Mesothelial cell of epicardium (in vitro differentiated cells): ENCODE measurements at places on chromosomes 13 and 19. TPM values are rescaled to one million over a fixed set of nuclear protein-coding genes. Genes with fewer than 3 reads are reported as not detected.

The SIGLECL1 gene
- not detected in 3 replicates for total RNA-seq

The IZUMO4 gene
- 11.0 to 14.4 TPM (median 13.8 TPM) in 3 replicates for total RNA-seq

The PSG5 gene
- not detected in 3 replicates for total RNA-seq

The SDHAF1 gene
- total RNA-seq = 10.6 to 12.4 TPM (median 12.0 TPM) in 3 replicates

The PPFIA3 gene
- 9.9 to 11.9 TPM (median 11.6 TPM) in 3 replicates for total RNA-seq

- no peak for DNase-seq
- peaks cover 20% of the 10 kb centered on the region for H3K4me1 ChIP-seq
Observed at GRCh38 chr13:99310382-99311031, 3.3 kb upstream of the GPR183 start.

GRCh38 chr13:111857846-111858560, 208.9 kb upstream of the SOX1 start:
- no peak overlapping the region for H3K27ac ChIP-seq
- H3K27me3 ChIP-seq = peaks cover 51% of the 10 kb centered on the region
- no peaks in the 10 kb centered on the region for H3K4me1 ChIP-seq
- no peaks in the 10 kb centered on the region for H3K36me3 ChIP-seq
- no peak overlapping the region for H3K4me3 ChIP-seq

- no peak overlapping the region for H3K27ac ChIP-seq
- peaks cover 5% of the 10 kb centered on the region for H3K27me3 ChIP-seq
- peaks cover 9% of the 10 kb centered on the region for H3K4me1 ChIP-seq
- H3K4me3 ChIP-seq = no peak overlapping the region
- DNase-seq = no peak
Observed at GRCh38 chr13:46852168-46852567, 44.7 kb downstream of the HTR2A start.

DNA sequence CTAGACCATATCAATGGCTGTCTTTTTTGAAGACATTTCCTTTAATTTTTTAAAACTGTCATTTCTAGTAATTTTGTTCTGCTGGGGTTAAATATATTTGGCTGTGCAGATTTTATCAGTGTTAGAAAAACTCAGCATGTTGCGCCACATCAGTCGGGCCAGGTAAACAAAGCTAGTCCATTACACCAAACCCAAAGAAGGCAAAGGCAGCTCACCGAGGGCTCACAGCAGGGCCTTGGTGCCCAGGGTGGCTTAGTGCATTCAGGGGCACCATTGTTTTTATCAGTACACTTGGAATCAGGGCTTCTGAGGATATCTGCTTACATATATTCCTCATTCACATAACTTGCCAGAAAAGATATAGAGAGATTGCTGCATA, 22.2 kb downstream of the SPATA13 start:
- H3K4me1 ChIP-seq = no peaks in the 10 kb centered on the region
- H3K27me3 ChIP-seq = no peaks in the 10 kb centered on the region
- H3K4me3 ChIP-seq = no peak overlapping the region
- no peaks in the 10 kb centered on the region for H3K36me3 ChIP-seq
- DNase-seq = no peak

- no peaks in the 10 kb centered on the region for H3K36me3 ChIP-seq
- no peak overlapping the region for H3K27ac ChIP-seq
- no peak overlapping the region for H3K4me3 ChIP-seq
- peaks cover 18% of the 10 kb centered on the region for H3K27me3 ChIP-seq
- DNase-seq = no peak
- peaks cover 19% of the 10 kb centered on the region for H3K4me1 ChIP-seq
Observed at GRCh38 chr19:29670255-29670654, 5.0 kb downstream of the PLEKHF1 start.

DNA sequence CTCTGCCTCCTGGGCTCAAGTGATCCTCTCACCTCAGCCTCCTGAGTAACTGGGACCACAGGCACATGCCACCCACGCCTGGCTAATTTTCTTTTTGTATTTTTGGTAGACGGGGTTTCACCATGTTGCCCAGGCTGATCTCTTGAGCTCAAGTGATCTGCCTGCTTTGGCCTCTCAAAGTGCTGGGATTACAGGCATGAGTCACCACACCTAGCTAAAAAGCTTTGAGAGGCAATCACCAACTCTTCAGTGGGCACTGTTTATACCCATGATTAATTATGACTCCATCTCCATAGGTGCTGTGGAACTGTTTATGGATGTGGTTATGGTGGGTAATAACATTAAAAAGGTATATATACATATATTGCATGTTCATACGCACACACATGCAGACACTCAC, 7.5 kb upstream of the RBM26 start:
- H3K4me3 ChIP-seq = no peak overlapping the region
- no peaks in the 10 kb centered on the region for H3K27me3 ChIP-seq
- H3K36me3 ChIP-seq = no peaks in the 10 kb centered on the region
- no peak for DNase-seq

DNA sequence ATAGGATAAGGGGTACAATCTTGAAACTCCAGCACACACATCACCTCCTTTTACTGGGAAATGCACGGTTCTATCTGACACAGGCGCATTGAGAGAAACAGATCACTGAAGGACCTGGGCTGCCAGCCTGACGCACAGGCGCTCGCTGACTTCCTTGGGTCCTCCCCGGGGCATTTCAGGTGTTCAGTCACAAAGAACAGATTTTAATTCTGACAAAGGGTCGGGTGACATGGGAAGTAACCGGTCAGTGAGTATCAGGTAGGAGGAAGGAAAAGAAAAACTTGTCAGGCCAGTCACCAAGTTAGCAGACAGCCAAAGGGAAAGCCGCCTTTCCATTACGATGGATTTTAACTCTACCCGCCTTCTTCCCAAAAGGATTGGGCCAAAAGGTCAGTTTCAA, 39.6 kb downstream of the INSR start:
- no peak overlapping the region for H3K4me3 ChIP-seq
- DNase-seq = no peak
- H3K4me1 ChIP-seq = peaks cover 15% of the 10 kb centered on the region
- H3K27ac ChIP-seq = peak overlapping the region; percentile 74
- H3K27me3 ChIP-seq = no peaks in the 10 kb centered on the region
- H3K36me3 ChIP-seq = peaks cover 4% of the 10 kb centered on the region

GRCh38 chr19:1837625-1838105, 10.6 kb downstream of the REXO1 start:
- H3K27ac ChIP-seq = no peak overlapping the region
- no peaks in the 10 kb centered on the region for H3K27me3 ChIP-seq
- peak; percentile 80 for DNase-seq
- no peaks in the 10 kb centered on the region for H3K4me1 ChIP-seq
- H3K4me3 ChIP-seq = no peak overlapping the region

GRCh38 chr13:75760131-75761021, 124.2 kb downstream of the LMO7 start:
- H3K36me3 ChIP-seq = peaks cover 18% of the 10 kb centered on the region
- peak overlapping the region; percentile 8 for H3K27ac ChIP-seq
- no peak overlapping the region for H3K4me3 ChIP-seq
- no peaks in the 10 kb centered on the region for H3K27me3 ChIP-seq
- DNase-seq = no peak
- H3K4me1 ChIP-seq = peaks cover 29% of the 10 kb centered on the region

- peaks cover 31% of the 10 kb centered on the region for H3K4me1 ChIP-seq
- no peaks in the 10 kb centered on the region for H3K36me3 ChIP-seq
- H3K4me3 ChIP-seq = peak overlapping the region; percentile 65
Observed at GRCh38 chr19:55352549-55353145, 1.9 kb downstream of the COX6B2 start.
